ENCODE measurements at places on chromosomes 16 and 17.

DNA sequence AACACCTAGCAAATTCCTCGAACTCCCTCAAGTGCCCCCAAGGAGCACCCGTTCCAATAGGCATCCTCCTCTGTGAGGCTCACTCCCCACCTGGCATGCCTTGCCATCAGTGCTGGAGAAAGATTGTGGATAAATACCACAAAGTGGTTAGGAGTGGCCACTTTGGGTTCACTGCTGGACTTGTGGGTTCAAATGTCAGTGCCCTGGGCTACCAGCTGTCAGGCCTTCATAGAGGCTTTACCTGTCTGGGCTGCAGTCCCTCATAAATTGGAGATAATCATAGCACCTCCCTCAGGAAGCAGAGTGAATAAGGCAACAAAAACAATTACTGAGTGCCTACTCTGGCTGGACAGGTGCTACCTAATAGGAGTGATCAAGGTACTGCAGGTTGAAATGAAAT is 1.5 kb upstream of the SYT17 start:
- no peak for DNase-seq

- DNase-seq = no peak
Measured at GRCh38 chr17:37693328-37693727, 50.1 kb upstream of the DDX52 start.

DNA sequence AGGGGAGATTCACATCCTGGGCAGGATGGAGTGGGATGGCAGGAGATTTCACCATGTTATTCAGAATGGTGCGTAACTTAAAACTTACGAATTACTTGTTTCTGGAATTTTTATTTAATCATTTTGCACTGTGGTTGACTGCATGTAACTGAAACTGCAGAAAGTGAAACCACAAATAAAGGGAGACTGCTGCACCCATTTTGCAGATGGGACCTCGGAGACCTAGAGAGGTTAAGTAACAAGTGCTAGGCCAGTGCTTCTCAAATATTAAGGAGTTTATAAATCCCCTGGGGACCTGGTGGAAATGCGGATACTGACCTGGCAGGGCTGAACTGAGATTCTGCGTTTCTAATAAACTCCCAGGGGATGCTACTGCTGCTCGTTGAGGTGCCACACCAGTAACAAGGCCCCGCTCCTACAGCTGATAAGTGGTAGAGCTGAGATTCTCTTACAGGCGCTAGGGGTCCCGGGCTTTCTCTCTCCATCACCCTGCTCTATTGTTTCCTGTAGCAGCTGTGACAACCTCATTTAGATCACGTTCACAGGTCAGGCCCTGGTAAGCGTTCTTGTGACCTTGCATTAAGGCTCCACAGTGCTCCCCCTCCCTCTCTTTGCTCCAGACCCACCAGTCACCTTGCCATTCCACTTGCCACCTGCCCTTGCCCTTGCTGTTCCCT is 167.1 kb upstream of the CDH13 start:
- DNase-seq = no peak

DNA sequence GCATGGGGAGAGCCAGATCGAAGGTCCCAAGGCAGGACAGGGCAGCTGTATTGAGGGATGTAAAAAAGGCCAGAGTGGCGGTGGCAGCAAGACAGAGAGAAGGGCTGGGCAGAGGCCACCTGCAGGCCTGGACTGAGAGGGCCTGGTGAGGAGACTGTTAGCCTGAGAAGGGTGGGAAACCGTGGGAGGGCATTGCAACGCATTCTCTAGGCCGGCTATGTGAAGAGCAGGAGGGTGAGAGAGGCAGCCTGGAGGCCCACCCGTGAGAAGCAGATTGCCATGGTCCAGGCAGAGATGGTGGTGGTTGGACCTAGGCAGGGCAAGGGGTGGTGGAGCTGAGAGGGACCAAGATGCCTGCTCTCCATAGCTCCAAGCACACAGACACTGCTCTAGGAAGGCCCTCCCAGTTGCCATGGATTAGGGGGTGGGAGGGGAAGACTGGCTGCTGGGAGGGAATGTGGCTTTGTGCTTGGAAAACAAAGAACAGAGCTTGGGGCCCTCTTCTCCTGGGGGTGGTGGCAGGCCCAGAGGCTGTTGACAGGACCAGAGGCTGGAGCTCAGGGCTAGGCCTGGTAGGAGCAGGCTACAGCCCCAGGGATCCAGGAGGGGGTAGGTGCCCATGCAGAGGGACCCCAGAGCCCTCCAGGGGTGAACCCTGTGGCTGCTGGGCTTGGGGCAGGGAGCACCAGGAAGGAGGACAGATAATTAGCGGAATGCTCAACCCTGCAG is 12.4 kb upstream of the TCAP start:
- peak; percentile 91 for DNase-seq

DNA sequence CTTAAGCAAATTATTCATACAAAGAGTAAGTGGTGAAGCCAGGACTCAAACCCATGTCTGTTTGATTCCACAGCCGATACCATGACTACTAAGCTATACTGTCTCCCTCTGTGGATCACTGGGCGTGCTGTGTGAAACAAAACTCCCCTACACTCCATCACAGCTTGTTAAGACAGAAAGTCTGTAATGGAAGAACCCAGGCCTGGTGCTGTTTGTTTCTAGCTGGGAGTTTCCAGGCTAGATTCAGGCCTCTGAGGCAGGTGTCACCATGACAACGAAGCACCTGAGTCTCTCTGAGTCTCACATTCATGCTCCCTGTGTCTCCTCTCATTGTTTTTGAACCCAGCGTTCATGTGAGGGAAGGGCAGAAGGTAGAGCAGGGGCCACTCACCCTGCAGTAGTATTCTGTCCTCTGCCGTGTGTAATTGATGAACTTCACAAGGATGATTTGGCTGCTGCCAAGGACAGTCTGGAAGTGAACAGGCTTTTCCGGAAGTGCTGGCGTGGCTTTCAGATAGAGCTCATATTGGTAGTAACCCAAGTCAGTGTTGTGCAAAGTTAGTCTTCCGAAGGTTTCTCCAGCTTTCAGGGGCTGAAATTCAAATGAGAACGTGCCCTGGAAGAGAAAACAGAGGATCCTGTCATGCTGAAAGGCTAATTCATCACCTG is 8.6 kb upstream of the VAC14 start:
- DNase-seq = no peak

- DNase-seq = no peak
Measured at GRCh38 chr17:44555099-44555498, 2.2 kb upstream of the FZD2 start.

DNA sequence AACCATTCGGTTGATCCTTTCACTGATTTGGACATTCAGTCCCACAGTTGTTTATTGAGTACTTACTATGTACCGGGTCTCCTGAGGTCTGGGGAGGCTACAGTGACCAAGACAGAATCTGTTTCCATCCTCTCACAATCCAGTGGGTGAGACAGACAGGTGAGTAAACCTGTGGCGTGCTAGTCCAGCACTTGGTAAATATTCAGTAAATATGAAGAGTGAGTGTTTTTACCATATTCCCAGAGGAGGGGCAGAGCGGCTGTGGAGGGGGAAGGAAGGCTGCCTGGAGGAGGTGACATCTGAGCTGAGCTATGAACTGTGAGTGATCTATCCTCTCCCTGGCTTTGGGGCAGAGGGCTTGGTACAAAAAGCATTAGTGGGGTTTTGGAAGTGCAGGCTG is 31.4 kb downstream of the CCR7 start:
- no peak for DNase-seq

- DNase-seq = no peak
Measured at GRCh38 chr16:1068451-1068850, 4.1 kb upstream of the SSTR5 start.

- DNase-seq = no peak
Measured at GRCh38 chr16:21584817-21585216, 14.6 kb upstream of the METTL9 start.

DNA sequence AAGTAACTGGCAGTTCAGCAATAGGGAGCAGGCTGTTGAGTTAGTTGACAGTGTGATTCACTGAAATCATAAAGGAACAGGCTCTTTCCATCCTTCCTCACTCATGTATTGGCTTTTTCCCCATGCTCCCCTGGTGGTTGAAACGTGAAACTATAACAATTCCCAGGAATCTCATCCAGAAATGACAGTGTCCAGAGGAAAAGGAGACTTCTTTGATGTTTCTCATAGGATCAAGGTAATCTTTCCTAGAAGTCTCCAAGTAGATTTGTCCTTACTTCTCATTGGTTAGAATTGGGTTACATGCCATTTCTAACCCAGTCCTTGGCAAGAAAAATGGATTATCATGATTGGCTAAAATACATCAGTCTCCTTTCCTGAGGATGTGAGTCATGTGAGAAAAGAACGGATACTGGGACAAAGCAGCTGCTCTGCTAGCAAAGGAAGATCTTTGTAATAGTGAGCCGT is 14.4 kb downstream of the TTC19 start:
- DNase-seq = peak; percentile 43

DNA sequence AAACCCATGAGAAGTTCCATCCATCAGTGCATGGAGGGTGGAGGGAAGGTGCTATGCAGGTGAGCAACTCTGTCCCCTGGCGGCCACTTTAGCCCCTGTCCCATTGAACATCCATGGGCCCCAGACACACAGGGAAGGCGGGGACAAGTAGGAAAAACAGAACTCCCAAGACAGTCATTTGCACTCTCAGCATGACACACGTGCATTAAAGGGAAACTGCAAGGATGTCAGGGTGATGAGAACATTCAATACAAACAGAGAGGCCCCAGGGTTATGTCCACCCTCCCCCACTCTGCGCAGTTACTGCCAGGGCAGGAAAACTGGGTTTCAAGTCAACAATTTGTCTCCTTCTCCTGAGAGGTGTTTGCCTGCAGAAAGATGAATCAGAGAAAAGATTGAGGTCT is 44.0 kb upstream of the AKTIP start:
- DNase-seq = peak; percentile 78

- peak; percentile 99 for DNase-seq
Measured at GRCh38 chr17:45135192-45135977, at the start of gene ACBD4. Gene ACBD4 (plus strand): TSS chr17:45135687. CDS start chr17:45136145, 458 bp downstream.

GRCh38 chr16:74922150-74923138 is 62.5 kb downstream of the WDR59 start:
- DNase-seq = no peak

DNA sequence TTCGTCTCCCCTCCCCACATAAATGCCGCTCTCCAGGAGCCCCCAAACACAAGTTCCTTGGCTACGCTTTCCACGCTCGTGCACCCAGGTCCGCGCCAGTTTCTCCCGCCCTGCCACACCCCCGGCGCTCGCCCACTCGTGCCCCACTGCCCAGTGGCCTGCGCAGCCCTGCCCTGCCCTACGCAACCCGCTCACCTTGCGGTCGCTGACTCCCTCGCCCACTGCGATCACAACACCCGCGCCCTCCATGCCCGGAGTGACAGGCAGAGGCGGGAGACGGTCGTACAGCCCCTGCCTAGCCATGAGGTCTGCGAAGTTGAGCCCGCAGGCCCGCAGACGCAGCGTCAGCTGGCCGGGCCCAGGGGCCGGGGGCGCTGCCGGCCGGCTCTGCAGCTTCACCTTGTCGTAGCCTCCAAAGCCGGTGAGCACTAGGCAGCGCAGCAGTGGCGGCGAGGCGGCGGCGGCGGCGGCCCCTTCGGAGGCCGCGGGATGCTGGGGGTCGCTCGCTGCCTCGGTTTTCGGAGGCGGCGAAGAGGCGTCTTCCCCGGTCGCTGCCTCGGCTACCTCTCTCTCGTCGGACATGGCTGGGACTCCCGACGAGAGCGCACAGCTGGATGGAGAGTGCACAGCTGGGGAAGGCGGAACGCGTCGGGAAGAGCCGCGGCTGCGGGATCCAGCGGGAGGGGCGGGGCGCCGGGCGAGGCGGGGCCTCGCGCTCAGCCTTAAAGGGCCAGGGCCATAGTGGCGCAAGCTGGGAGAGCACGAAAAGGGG is at the start of gene VAT1:
Gene VAT1, minus strand, starts transcription at position 645 of the 772 bp plus-strand sequence. Its CDS starts 63 bp downstream, at position 582.
- DNase-seq = peak; percentile 96

- DNase-seq = peak; percentile 65
Measured at GRCh38 chr17:40321524-40321929, 12.5 kb downstream of the RARA start.

DNA sequence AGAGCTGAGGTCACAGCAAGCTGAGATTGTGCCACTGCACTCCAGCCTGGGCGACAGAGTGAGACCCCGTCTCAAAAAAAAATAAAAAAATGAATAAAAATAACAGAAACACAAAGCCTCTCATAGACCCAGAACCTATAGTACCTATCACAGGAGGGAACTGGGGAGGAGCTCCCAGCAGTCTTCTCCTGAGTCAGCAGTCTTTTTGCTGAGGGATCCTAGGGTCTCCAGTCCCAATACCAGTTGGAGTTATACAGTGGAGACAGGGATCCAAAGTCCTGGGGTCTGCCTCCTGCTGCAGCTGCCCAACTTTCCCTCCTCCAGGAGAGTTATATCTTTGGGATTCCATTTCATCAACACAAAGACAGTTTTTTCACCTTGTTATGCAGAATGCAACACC is 3.7 kb upstream of the TMUB2 start:
- no peak for DNase-seq

DNA sequence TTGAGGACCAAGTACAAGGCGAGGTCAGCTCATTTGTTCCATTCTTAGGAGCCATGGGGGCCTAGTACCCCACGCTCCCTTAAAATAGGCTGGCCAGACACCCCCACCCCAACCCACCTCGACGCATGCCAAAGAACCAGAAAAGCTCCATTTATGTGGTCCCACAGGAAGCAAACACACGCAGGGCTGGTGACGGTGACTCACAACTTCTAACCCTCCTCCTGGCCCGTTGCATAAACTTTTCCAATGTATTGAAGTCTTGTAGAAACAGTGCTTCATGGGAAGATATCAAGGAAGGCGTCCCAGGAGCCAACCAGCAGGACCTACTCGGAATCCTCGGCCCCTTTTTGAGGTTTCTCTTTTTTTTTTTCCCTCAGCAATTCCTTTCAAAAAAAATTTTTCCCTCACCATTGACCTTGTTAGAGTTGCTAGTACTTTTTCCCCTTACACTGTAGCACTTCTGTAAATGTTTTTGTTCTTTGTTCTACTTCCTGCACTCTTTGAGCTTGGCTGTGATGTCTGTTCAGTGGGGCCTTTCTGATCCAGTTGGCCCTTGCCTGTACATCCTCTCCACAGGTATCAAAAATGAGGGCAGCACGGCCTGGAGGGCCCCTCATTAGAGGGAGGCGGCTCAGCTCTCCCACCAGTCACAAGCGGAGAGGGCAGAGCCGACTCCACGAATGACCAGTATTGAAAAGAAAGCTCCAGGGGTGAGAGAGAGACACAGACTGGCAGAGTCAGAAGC is 208.3 kb downstream of the RGS9 start:
- no peak for DNase-seq

- DNase-seq = no peak
Measured at GRCh38 chr16:85620374-85620773, 7.3 kb downstream of the GSE1 start.

DNA sequence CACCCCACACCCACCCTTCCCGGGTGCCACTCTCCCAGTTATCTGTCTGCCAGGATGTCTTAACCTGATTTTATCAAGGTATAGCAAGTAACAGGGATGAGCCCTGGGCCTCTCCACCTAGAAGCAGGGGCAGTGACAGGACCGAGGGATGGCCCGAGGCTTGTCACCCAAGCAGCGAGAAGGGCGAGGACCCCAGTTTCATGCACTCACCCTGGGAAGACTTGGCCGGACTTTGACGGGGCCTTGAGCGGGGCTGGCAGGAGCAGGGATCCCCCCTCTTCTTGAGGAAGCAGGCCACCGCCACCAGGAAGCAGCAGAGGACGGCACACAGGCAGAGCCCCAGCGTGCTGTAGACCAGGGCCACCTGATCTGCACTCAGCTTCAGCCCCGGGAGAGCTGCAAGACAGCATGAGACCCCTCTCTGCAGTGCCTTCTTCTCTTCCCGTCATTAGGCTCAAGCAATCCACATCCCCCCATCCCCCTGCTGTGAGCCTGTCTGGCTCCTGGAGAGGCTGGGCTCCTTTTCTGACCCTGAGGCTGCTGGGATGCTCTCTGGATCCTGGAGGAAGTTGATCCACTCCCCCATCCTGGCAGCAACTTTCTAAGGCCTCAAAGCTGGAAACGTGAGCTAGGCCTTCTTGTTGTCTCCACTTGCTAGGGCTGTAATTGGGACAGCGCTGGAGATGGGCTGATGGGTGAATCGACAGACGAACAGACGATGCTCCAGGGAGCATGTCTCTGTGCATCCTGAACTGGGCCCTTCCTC is 31.6 kb downstream of the TNFRSF13B start:
- peak; percentile 74 for DNase-seq
